ENCODE measurements at places on chromosomes 4 and X.

DNA sequence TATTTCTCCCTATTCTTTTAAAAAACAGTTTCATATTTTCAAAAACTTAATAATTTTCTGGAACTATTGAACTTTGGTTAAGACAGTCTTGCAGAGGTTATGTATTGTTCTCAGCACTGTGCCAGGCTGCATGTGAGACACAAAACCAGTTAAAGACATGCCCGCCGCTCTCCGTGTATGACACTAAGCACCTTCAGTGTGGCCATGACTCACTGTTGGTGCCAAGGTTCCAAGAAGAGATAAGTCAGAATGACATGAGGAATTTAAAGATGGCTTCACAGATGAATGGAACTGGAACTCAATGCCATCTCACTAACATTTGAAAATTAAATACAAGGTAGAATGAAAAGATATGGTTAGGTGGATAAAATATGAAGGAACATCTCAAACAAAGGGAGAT lies 525.5 kb upstream of the ZFP42 start:
- DNase-seq = no peak

GRCh38 chr4:154427149-154427548 lies 64.5 kb downstream of the DCHS2 start:
- no peak for DNase-seq

DNA sequence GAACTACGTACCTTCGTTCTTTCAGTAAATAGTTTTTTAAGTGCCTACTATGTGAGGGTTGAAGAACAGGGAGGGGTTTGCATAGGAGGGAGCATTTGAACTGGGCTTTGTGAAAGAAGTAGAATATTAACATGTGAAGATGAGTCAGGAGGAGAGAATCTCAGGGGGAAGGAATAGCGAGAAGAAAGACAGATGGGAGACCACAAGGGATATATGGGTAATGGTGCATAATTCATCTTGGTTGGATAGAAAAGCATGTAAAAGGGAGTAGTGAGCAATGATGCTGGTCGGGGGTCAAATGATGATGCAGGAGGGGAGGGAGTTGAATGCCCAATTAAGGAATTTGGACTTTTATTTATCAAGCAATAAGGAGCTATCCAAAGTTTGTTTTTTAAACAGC lies 52.7 kb downstream of the TMEM164 start:
- DNase-seq = no peak

DNA sequence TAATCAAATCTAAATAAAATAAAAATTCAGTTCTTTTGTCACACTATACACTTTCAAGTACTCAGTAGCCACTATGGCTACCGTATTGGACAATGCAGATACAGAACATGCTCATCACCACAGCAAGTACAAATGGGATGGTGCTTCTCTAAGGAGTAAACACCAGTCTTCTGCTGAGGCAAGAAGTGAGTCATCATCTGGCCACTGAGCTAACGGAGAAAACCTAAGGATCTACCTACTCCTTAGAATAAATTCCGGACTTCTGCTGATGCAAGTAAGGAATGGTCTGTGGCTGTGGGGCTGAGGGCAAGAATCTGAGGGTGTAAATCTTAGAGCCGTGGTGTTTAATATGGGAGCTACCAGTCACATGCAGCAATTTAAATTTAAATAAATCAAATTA lies 11.3 kb upstream of the RBMXL3 start:
- no peak for DNase-seq

- DNase-seq = no peak
Measured at GRCh38 chr4:76654791-76655190, 219.8 kb downstream of the SHROOM3 start.

DNA sequence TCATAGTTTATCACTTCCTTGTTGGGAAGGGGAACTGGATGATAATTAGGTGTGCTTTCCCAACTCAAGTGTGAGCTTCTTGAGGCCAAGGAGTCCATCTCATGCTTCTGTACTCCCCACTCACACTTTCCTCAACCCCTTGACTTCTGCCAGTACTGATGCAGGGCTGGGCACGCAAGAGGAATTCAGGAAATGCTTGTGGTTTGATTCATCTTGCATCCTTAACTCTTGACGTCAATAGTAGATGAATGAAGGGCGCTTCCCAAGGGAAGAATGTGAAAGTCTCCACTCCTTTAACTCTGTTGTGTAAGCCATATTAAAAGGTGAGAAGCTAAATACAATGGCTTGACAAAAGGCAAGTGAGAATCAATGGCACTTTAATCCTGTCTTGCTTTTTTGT lies 101.8 kb downstream of the AGTR2 start:
- no peak for DNase-seq

DNA sequence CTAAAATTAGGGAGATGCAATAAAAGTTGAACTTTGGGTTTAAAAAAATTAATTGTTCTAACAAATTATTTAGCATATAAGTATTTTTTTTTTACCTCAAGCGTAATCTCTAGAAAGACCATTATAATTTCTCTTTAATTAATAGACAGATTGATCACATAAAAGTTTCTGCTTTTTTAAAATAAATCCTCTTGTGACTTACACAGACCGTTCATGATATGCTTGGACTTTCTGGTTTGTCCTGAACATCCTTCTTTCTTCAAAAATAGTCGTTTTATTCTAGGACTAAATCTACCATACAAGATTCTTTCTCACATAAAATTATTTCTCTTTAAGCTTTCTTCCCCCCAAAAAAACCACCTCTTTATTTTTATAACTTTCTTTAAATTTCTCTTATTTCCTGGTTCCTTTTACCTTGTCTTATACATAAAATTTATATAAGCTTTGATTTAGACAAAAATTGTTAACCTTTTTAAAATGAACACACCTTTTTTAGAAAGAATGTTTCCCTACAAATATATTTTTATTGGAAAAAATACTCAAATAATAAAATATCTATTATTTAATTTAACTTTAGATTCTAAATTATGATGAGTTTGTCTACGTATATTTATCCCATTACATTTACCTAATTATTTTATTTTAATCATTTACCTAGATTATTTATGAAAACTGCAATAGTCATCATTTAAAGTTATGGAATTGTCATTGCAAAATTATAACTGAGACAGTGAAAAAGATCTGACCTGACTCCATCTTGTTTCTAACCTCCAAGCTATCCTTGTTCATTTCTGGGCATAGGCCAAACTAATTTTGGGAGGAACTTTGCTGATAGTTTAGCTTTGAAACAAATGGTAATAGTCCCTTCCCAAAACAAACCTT lies 37.6 kb downstream of the PGRMC2 start:
- no peak for DNase-seq

DNA sequence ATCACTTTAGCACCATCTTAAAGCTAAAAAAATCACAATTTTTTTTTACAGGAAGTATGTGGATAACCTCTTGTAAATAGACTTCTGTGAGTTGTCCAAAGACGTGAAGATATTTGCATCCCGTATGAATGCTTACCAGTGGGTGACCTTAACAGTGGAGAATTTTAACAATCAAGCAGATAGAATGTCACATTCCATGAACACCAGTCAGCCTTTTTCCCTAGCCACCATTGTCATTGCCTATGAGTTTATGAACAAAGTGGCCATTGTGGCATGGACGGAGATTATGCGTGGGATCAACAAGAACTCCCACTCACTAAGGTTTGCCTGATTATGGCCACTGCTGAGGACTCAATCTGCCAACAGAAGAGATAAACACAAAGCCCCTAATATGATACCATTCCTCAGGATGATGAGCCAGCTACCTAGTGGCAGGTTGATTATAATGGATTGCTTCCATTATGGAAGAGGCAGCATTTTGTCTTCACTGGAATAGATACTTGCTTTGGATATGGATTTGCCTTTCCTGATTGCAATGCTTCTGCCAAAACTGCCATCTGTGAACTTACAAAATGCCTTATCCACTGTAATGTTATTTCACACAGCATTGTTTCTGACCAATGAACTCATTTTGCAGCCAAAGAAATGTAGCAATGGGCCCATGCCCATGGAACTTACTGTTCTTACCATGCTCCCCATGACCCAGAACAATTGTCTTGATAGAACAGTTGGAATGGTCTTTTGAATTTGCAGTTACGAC lies 830.9 kb upstream of the NDST4 start:
- DNase-seq = no peak

All from NCI-H1417 treated with DMSO at 0.1 percent for 48 hours (cell line).